ENCODE measurements at places on chromosomes 7 and 10. TPM values are rescaled to one million over a fixed set of nuclear protein-coding genes. Genes with fewer than 3 reads are reported as not detected.

The CYP3A7 gene
- not detected for total RNA-seq

The AIFM2 gene
- 15.5 TPM for total RNA-seq

DNA sequence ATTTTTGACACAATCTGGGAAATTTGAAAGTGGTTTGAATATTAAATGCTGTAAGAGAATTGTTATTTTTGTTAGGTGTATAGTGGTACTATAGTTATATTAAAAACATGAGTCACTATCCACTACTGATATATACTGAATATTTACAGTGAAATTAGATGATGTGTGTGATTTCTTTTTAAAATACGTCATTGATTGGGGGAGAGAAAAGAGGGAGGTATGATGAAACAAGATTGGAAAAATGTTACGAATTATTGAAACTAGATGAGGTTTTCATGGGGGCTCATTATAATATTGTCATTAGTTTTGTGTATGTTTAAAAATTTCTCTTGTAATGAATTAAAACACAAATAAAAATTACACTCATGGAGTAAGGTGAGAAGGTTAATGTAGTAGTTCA lies 571.4 kb downstream of the HTR7 start:
- no peaks in the 10 kb centered on the region for H3K27me3 ChIP-seq
- no peak overlapping the region for H3K27ac ChIP-seq
- DNase-seq, result no peak
- H3K36me3 ChIP-seq, result no peaks in the 10 kb centered on the region

GRCh38 chr10:24483701-24484100 lies 240.0 kb downstream of the ARHGAP21 start:
- H3K4me3 ChIP-seq, result no peak overlapping the region
- no peaks in the 10 kb centered on the region for H3K4me1 ChIP-seq
- DNase-seq, result no peak
- no peak overlapping the region for H3K27ac ChIP-seq
- H3K27me3 ChIP-seq, result no peaks in the 10 kb centered on the region

Data from aorta (tissue), 5 donors.